Left kidney (tissue), 8 donors: ENCODE measurements at places on chromosomes 7 and 10. TPM values are rescaled to one million over a fixed set of nuclear protein-coding genes. Genes with fewer than 3 reads are reported as not detected.

The IFIT1 gene
- polyA plus RNA-seq, result 14.4 TPM

The SPDYE2B gene
- 3.8 TPM for polyA plus RNA-seq

The HDAC9 gene
- polyA plus RNA-seq, result 10.4 TPM

DNA sequence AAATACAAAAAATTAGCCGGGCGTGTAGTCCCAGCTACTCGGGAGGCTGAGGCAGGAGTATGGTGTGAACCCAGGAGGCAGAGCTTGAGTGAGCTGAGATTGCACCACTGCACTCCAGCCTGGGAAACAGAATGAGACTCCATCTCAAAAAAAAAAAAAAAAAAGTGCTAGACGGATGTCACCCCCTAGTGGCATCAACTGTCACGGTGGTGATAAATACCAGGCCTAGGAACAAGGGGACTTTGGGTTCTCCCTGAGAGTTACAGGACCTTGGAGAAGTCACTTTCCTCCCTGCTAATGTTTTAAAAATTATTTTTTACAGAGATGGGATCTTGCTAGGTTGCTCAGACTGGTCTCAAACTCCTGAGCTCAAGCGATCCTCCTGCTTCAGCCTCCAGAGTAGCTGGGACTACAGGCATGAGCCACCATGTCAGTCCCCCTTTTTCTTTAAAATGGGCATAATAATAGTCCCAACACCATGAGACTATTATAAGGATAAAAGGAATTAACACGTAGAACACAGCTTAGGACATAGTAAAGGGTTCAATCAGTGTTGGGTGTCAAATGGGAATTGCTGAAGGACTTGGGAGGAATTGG, 2.6 kb upstream of the TMEM130 start:
- DNase-seq, result no peak

- DNase-seq, result no peak
These were observed 4.5 kb downstream of the CPED1 start for GRCh38 chr7:120992965-120993494.

GRCh38 chr7:32223071-32223650, 153.0 kb upstream of the PDE1C start:
- no peak for DNase-seq
